ENCODE measurements at places on chromosomes 7 and 10.

DNA sequence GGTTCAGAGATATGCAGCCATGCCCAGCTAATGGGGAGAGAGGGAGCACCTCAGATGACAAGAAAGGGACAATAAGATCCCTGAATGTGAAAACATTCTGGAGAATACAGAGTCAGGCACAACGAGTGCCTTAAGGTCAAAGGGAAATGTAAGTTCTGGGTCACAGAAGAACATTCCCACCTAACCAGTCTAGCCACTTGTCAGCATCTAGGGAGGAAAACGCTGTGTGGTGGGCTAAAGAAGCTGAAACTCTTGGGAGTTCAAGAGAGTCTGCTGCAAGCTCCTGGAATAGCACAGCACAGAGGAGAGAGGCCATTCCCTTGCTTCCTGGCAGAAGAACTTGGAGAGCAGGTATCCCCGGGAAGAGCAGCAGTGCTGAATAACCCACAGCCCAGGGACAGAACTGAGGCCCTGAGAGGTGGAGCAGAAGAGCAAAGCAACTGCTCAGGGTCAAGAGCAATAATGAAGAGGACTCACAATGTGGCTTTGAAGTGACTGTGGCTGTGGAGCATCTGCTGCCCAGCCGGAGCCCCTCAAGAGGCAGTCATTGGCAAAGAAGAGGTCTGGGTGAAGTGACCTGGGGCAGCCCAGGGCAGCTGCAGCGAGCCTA lies 182.3 kb downstream of the NPSR1 start:
- DNase-seq: no peak

DNA sequence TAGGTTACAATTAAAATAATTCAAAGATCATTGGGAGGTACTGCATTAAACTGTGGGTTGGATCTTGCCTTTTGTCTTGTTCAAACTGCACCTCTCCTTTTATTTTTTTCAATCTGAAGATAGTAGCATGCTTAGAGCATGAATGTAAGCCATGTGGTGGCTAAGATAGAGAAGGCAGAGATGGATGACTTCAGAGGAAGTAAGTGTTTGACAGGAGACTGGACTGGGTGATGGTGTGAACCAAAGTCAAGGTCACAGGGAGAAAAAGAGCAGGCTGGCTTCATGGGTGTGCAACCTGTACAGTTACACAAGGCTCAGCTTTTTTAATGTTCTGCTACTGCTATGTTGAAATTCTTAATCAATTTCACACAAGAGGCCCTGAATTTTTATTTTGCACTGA lies 85.6 kb downstream of the ZEB1 start:
- DNase-seq: peak; percentile 12

GRCh38 chr10:24652381-24652957 lies 71.2 kb downstream of the ARHGAP21 start:
- no peak for DNase-seq

GRCh38 chr10:119575991-119576390 lies 20.8 kb downstream of the TIAL1 start:
- DNase-seq: no peak

DNA sequence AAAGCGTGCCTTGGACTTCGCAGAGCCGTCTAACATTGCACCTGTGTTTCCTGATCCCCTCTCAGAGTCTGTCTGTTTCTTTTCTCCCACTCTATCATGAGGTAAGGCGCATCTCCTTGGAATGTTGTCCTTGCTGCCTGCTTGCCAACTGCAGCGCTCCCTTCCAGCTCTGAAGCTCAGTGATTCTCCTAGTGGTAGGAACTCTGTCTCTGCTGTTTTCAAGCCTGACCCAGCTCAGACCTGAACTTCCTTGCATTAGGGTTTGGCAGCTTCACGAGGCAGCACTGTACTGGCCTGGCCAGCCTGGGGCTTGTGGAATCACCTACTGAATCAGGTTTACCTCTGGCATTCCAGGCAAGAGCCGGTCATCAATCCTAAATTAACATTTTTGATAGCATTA lies 123.9 kb downstream of the CREB5 start:
- peak; percentile 5 for DNase-seq

DNA sequence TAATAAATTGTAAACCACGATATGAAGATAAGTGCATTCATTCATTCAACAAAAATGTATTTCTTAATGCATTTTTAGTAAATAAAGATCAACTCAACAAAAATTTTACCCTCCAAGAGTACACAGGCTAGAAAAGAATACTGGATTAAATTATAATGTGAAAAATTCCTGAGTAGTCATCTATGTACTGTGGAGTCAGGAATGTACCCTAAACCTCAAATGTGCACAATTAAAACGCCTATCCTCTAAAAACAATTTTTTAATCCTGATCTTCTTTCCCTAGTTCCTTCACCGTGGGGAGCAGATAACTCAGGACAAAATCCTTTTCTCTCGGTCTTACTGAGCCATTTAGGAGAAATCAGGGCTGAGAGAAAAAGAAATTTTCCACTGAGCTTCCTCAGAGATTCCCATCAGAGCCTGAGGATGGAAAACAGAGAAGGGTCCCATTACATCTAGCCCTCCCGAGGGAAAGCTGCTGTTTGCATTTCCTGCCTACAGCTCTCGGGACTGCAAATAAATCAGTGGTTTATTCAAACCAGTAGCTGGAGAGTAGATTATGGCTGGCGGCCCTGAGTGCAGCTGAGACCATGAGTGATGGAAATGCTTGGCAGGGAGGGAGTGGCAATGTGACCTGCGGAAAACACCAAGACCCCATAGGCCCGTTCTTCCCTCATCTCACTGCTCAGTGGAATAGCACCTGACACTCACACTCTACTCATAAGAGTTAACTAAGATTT lies 7.4 kb downstream of the TAS2R40 start:
- DNase-seq: no peak

GRCh38 chr7:30743371-30744074 lies 8.4 kb upstream of the INMT start:
- DNase-seq: peak; percentile 53

DNA sequence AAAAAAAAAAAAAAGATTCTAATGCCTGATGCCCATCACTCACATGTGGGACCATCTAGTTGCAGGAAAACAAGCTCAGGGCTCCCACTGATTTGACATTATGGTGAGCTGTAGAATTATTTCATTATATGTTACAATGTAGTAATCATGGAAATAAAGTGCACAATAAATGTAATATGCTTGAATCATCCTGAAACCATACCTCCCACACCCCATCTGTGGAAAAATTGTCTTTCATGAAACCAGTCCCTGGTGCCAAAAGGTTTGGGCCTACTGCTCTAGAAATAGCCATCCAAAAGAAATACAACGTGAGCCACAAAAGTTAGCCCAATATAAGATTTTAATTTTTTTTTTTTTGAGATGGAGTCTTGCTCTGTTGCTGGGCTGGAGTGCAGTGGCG lies 265.1 kb downstream of the PRPF18 start:
- no peak for DNase-seq

DNA sequence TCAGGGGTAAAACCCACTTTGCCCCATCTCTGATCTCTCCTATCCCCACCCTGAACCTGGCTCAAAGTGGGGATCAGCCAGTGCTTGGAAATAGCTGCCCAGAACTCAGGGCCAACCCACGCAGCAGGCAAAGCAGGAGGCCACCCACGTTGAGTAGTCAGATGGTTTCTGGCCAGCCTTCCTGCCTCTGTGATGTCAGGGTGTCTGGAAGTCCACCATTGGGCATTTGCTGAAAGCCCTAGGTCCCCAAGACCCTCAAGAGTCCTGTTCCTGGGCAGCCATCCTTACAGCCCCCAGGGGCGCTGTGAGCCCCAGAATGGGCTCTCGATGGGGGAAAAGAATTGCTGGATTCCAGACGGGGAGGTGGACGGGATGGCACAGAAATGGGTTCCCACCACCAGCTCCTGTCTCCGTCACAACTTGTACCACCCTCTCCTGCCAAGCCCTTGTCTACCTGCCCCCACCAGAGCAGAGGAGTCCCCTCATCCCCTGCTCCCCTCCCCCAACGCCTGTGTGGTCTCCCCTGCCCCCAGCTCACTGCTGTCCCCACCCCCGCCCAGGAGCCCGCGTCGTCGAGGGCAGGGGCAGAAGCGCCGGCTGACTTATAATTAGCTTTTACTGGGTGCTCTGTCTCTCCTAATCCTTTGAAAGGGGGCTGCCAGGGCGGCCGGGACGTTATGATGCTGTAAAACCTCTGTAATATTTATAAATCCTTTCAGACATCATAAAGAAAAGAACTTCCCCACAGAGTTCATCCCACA lies 3.9 kb downstream of the MYL10 start:
- no peak for DNase-seq

GRCh38 chr10:5536486-5537081 lies 11.8 kb downstream of the CALML3 start:
- DNase-seq: no peak

- DNase-seq: peak; percentile 74
These were observed 61.9 kb downstream of the CACUL1 start for GRCh38 chr10:118692872-118693271.

GRCh38 chr10:17062955-17063484 lies 66.6 kb downstream of the CUBN start:
- peak; percentile 92 for DNase-seq

- peak; percentile 56 for DNase-seq
These were observed 244.3 kb upstream of the PHYHIPL start for GRCh38 chr10:58932126-58932525.

GRCh38 chr7:30521532-30521931 lies 16.9 kb upstream of the GGCT start:
- no peak for DNase-seq
